ENCODE measurements at places on chromosomes 5 and 9.
A peak's percentile ranks its signal among the peaks of the same experiment; 100 is the strongest.

GRCh38 chr9:86792136-86792535 lies 155.2 kb downstream of the GAS1 start:
- DNase-seq, result no peak

DNA sequence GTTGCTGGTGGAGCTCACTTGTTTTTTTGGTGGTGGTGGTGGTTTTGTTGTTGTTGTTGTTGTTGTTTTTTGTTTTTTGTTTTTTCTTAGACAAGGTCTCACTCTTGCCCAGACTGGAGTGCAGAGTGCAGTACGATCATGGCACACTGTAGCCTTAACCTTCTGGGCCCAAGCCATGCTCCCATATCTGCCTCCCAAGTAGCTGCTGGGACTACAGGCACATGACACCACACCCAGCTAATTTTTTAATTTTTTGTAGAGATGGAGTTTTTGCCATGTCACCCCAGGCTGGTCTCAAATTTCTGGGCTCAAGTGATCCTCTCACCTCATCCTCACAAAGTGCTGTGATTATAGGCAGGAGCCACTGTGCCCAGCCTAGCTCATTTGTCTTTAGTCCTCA lies 53.5 kb downstream of the NUP214 start:
- no peak for DNase-seq

DNA sequence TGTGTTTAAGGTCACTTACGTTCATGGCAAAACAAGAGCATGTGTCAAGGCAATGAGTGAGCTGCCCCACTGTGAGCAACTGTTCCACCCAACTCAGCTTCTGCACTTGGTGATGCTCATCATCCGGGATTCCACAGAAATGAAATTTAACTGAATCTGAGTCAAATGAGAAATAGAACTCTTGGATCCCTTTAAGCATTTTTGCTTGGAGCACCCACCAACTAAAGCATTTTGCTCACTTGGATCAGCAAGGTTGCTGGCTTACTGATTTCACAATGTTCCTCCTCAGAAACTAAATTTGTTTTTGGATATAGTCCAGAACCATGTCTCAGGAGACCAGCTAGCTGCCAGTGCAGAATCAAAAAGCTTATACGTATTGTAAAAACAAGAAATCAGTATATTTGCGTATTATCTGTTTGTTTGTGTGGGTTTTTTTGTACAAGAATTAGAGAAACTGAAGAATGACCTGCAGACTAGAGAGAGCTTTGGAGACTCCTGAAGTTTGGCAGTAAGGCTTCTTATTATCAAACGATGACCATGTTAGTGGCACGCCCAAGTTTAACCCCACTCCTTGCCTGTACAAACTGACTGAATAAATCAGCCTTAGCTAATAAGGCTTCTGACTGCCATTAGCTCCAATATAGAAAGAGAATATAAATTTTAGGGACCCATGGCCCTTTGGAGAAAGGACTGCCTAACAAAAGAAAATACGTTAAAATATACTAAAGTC lies 153.8 kb upstream of the FST start:
- DNase-seq, result no peak

DNA sequence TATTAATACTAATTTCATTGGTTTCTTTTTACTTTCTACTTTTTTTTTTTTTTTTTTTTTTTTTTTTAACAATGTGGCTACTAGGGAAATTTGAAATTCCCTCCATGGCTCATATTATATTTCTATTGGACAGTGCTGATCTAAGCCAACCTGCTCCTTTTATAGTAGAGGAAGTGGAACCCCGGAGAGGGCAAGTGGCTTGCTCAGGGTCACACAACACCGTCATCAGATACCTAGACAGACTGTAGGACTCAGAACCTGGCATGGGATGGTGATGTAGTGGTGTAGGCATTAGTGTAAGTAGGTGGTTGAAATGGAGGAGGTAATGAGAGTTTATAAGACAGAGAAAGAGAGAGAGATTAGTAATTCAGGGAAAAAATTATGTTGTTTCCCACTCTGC lies 10.8 kb downstream of the ZNF618 start:
- DNase-seq, result no peak

GRCh38 chr9:16386827-16387077 lies 483.7 kb downstream of the BNC2 start:
- no peak for DNase-seq

DNA sequence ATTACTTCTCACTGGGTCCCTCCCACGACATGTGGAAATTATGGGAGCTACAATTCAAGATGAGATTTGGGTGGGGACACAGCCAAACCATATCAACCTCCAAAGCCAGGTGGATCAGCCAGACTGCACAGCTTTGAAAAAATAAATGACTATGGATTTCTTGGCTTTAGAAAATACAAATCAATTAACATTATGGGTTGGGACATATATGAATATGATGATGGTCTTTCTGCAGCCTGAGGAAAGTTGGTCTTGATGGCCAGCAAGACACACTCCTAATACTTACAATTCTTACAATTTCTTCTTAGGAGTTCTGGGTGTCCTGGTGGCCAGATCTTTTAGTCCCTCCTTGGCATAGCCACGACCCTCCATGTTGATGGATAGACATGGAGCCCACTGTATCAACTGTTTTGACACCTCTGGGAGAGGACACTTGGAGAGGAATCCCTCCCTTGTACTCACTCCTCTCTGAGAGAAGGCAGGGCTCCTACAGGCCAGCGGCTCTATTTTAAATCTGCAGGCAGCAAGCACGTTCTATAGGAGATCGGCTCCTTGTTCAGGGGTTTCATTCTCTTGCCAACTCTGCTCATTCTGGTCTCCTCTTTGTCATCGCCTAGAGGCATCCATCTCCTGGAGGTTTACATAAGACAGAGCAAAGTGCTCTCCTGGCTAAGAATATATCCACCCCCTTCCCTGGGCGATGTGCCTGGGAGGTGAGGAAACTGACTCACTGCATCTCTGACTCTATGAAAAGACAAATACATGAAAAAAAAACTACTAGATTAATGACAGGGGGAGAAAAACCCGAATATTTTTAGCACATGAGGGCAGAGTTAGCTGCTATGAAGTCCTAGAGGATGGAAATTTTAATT lies 145.9 kb downstream of the CARTPT start:
- DNase-seq, result no peak

DNA sequence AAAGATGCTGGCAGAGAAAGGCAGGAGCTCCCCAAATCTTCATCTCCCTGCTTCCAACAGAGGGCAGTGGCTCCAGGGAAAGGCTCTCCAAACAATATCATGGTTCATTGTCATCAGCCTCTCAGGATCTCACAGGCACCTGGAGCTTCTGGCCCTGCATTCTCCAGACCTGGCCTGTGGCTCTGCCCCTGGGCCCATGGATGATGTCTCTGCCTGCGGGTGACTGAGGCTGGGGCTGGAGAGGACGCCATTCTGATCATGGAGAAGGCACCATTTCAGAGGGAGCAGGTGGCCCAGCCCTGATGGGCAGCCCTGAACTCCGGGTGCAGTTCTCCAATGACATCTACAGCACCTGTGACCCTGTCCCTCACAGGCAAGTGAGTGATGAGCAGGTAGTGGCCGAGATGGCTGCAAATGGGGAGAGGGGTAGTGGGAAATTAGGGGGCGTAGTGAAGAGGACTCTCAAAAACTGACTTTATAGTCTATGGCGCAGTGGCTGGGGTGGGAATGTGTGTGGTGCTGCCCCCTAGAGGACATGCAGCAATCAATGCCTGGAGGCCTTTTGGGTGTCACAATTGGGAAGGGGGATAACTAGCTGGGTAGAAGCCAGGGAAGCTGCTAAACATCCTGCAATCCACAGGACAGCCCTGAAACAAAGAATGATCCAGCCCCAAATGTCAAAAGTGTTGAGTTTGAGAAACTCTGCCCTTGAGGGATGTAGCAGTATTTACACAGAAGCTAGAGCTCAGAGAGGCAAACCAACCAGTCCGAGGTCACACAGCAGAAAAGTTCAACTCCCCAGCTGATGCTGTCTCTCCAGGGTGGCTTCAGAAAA lies 3.2 kb downstream of the SH3PXD2B start:
- DNase-seq, result no peak

- no peak for DNase-seq
These were observed 336.9 kb upstream of the MSX2 start for GRCh38 chr5:174387448-174387847.

GRCh38 chr9:2072752-2073405 lies 57.7 kb downstream of the SMARCA2 start:
- no peak for DNase-seq

DNA sequence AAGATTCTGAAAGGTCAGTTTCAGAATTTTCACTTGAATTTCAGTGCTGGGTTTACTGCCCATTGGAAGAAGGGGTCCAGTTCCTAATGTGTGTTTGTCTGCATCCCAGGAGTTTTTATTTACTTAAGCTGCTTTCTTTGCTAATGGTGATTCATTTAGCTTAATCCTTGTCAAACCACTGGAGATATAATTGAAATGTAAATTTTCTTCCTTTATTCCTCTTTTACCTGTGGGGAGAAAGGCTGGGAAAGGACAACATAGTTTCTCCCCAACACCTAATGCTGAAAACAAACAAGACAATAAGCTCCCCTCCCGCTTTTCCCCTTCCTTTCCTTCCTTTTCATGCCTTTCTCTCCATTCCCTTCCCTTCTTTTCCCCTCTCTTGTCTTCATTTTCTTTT lies 185.8 kb downstream of the KCTD16 start:
- DNase-seq, result no peak

GRCh38 chr5:178249191-178249989 lies 16.8 kb upstream of the PHYKPL start:
- DNase-seq, result peak; percentile 74

GRCh38 chr5:98843481-98843880 lies 70.0 kb downstream of the RGMB start:
- no peak for DNase-seq

DNA sequence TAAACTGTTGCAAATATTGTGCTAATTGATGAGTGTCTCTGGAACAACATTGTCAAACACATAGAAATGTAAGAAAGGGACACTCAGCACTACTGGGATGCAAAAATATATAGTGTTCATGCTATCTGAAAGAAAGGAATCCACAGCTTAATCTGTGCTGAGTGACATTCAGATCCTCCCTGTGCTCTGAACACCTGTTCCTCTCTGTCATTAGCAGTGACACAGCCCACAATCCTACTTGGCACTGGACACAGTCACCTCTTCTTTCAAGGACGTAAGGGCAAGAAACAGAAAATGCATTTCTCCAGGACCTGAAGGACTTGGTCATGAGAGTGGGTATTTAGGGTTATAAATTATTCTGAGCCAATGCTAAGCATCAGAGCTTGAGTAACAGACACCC lies 121.4 kb upstream of the SV2C start:
- no peak for DNase-seq

- no peak for DNase-seq
These were observed 129.9 kb downstream of the PDZD2 start for GRCh38 chr5:31768784-31769183.

DNA sequence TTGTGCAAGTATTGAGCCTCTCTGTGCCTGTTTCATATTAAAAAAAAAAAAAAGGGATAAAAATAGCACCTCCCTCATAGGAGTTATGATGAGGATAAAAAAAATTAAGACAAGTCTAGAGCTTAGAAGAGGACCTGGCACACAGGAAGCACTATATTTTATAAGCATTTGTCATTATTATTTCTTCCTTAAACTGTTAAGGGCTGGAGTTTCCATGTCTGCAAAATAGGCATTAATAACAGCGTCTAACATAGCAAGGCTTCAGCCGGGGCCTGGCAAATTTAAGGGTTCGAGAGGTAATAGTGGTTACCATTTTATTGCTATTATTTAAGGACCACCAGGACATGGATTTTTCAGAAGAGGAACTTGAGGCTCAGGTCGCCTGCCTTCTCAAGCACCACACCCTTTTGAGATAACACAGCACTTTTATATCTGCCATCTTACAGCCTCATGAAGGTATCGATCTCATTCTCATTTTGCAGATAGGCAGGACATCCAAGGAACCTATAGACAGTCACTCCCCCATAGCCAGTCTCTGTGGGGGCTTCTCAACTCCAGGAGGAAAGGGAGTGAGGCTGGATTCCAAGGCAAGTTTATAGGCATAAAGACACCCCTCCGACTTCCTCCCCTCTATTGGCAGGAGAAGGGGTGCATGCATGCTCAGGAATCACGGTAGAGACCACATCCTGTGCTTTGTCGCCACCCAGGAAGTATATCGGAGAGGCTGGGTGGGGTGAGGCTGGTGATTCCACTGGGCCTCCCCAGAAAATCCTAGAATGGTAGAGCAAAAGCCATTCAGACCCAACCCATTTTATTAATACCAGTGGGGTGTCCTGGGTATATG lies 2.4 kb downstream of the ANXA6 start:
- no peak for DNase-seq

- DNase-seq, result no peak
These were observed 904 bp downstream of the GDNF start for GRCh38 chr5:37838933-37839341.

DNA sequence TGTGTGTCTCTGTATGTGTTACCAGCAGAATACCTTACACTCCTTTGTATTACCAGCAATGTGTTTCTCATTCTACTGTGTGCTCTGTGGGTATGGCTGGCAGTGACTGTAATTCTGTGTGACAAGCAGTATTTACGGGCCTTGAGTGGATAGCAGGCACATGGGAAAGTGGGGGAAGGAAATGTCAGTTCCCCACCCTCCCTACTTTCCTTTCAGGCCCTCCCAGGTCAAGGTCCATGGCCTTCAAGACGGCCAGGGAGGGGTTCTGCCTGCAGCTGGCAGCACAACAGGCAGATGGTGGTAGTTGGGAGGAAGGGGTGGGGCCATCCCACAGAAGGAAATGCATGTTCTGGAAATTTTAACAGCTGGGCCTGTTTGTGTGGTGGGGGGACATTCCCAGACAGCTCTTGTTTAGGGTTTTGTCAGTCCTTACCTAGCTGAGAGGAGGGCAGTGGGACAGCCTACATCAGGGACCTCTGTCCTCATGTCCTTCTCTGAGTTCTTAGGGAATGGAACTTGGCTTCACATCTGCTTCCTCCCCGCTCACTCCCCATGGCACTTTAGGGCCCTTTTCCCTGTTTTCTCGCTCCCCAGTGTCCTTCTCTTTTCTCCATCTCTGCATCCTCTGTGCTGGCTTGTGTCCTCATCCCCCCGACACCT lies 14.6 kb upstream of the TNIP1 start:
- DNase-seq, result no peak

DNA sequence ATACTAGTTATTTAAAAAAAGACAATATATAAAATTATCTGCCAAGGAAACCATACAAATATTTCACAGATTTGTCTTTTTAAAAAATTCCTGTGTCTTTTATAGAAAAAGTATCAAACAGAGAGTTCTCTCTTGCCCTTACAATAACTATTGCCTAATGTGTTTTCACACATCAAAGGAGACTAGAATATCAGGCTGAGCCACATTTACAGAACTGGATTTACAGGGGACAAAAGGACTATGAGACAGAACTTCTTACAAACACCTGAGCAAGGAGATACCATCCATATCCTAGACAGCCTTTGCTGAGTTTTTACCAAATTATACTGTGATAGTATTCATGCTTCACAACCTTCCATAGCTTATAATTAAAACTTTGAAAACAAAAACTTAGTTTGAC lies 34.2 kb downstream of the TMEM245 start:
- DNase-seq, result no peak

DNA sequence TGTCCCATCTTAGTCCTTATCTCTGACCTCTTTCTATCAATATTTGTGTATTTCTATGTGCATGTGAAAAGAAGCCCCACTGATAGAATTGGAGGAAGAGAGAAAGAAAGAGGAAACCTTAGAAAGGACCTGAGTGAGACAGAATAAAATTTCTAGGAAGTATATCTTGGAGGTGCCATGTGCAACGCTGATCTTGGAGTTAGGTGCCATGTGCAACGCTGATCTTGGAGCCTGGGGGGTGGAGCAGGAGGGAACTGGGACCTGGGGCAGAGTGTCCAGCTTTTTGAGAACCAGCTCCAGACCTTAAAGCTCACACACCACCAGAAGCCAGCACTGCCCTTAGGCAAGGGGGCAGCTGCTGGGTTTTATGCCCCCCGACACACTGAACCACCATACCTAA lies 89.4 kb downstream of the SHC3 start:
- no peak for DNase-seq
